ENCODE measurements at places on chromosomes 1 and 21.

- no peak for DNase-seq
Observed at GRCh38 chr1:66791621-66792610, 9.2 kb downstream of the INSL5 start.

GRCh38 chr1:56355422-56355821, 223.9 kb downstream of the PLPP3 start:
- peak; percentile 53 for DNase-seq

GRCh38 chr1:33586106-33586505, 113.7 kb downstream of the ZSCAN20 start:
- DNase-seq: no peak

- no peak for DNase-seq
Observed at GRCh38 chr1:78447086-78447485, 43.7 kb upstream of the PTGFR start.

DNA sequence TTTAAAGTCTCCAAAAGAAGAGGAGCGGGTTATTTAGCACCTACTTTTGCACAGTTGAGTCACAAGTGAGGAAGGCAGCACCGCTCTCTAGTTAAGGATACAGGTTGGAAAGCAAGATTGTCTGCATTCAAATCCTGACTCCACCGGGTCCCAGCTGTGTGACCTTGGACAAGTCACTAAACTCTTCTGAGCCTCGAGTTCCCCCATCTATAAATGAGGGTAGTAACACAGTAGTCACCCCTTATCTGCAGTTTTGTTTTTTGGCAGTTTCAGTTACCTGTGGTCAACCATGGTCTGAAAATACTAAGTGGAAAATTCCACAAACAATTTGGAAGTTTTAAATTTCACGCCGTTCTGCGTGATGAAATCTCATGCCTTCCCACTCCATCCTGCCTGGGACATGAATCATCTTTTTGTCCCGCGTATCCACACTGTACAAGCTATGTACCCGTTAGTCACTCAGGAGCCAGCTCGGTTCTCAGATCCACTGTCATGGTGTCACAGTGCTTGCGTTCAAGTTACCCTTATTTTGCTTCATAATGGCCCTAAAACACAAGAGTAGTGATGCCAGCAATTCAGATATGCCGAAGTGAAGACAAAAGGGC, 49.4 kb downstream of the CAPZB start:
- DNase-seq: no peak

GRCh38 chr1:4684136-4684535, 29.7 kb downstream of the AJAP1 start:
- no peak for DNase-seq

DNA sequence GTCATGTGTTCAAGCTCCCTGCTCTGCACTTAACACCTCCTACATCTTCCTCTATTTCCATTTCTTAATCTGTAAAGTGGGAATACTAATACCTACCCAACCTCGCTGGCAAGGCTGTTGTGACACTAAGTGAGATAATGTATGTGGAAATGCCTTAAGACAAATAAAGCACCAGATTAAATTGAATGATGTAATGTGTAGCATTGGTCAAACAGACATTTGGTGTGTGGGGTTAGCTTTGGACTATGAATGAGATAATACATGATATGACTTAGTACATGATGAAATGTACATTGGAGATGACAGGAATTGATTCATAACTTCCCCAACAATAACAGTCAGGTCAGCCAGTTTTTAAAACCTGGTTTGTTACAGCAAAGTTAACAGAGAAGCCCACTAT, 5.2 kb downstream of the AMPD1 start:
- no peak for DNase-seq

- DNase-seq: no peak
Observed at GRCh38 chr1:200128081-200128480, 100.6 kb downstream of the NR5A2 start.

GRCh38 chr1:184210031-184210430, 158.5 kb downstream of the TSEN15 start:
- DNase-seq: no peak

DNA sequence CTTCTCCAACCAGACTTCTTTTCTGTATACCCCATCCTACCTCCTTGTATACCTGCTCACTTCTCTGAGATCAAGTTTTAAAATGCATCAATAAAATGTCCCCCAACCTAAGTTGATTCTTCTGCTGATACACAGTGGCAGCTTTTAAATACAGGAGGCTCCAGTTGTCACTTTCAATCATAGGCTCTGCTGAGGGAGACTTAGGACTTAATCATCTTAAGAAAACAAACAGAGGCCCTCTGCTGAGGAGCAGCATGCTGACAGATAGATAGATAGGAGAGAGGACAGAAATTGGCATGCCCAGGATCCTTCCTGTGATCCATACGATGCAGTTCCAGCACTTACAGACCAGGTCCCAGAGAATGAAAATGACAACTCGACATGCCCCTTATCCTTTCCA, 311.0 kb upstream of the PROX1 start:
- DNase-seq: no peak

GRCh38 chr1:101175466-101175865, 61.4 kb upstream of the S1PR1 start:
- no peak for DNase-seq

- DNase-seq: no peak
Observed at GRCh38 chr1:18719786-18720451, 89.3 kb downstream of the PAX7 start.

- no peak for DNase-seq
Observed at GRCh38 chr21:42684109-42684916, 30.9 kb downstream of the PDE9A start.

GRCh38 chr1:223332997-223333396, 31.0 kb downstream of the SUSD4 start:
- no peak for DNase-seq

DNA sequence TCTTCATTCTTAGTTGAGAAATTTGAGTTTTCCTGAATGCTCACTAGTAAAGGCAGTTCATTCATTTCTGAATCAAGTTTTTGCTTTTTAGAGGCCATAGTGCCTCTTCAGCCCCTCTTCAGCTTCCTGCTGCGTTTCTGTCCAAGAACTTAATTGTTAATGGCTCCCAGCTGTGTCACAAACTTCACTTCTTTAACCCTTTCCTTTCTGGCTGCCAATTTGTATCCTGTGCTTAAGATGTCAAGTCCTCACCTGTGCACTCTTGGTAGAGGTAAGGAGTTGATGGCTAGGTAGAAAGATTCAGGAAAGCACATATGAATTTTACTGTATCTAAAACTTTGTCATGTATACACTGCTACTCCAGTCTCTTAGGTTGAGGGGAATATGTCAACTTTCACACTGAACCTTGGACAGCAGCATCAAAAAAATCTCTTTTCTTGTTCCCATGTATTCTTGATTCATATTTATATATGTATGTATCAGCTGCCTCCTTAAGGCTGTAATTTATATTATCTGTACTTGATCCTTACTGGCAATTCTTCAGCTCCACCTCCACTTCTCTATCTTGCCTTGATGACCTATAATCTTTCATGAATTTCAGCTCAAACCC, 612.8 kb downstream of the LMO4 start:
- no peak for DNase-seq

GRCh38 chr21:31577271-31577670, 82.2 kb upstream of the SOD1 start:
- no peak for DNase-seq

GRCh38 chr1:200279810-200280411, 129.9 kb downstream of the ZNF281 start:
- DNase-seq: peak; percentile 70

GRCh38 chr21:38982096-38982495, 176.4 kb downstream of the ETS2 start:
- no peak for DNase-seq

- DNase-seq: no peak
Observed at GRCh38 chr21:29443411-29444010, 144.8 kb downstream of the BACH1 start.

DNA sequence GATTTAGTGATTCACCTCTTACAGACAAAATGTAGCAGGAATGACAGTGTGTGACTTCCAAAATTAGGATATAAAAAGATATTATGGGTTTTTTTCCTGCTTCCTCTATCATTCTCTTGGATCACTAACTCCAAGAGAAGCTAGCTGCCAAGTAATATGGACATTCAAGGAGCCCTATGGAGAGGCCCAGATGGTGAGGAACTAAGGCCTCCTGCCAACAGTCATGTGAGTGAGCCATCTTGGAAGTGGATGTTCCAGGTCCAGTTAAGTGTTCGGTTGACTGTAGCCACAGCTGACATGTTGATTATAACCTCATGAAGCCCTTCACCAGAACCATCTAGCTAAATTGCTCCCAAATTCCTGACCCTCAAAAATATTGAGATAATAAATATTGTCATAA, 38.8 kb downstream of the CD160 start:
- peak; percentile 15 for DNase-seq

DNA sequence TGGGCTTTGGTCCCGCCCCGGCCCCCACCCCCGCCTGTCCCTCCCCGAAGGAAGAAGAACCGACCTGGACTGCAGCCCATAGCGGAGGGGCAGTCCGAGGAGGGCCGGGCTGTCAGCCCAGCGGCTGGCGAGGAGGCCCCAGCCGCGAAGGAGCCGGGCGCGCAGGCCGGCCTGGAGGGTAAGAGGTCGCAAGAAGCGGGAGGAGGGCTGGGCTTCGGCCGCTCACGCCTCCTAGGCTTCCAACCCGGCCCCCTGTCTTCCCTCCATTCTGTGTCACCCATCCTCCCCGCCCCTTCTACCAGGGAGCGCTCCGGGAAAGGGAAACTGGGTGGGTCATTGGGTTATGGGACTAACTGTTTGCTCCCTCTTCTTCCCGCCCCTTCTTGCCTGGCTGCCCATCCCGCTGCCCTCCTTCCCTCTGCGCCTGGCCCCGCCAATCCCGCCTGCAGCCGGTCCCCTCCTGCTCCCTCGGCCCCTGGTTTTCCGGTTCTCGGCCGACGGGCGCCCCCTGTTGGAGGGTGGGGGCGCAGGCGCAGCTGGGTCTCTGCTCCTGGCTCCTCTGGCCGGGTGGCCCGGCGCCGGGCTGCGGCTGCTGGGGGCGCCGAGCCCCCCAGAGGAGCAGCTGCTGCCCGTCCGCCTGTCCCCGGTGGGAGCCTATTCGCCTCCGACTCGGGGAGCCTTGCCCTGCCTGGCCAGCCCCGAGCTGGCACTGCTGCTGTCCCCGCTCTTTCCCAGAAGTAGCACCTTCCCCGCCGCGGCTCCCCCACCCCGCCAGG, 2.4 kb downstream of the RUSC1 start:
- DNase-seq: peak; percentile 84

- no peak for DNase-seq
Observed at GRCh38 chr1:234593771-234594504, 16.0 kb downstream of the IRF2BP2 start.

DNA sequence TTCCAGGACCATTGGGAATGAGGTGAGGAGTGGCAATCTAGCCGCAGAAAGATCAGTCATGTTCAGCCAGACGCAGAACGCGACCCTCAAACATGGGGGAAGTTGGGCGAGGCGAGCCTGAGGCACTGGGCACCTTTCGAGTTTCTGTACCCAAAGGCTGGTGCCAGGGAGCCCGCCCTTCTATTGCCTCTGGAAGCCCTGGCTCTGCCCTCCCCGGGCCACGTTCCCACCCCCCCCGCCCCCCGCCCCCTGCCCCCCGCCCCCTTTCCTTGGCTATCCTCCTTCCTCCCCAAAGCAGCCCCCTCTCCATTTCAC, 2.2 kb upstream of the ZBTB7B start:
- DNase-seq: no peak

GRCh38 chr1:235917267-235917811, 50.6 kb upstream of the LYST start:
- DNase-seq: peak; percentile 84

GRCh38 chr21:37204580-37204979, 62.6 kb downstream of the VPS26C start:
- DNase-seq: no peak

- DNase-seq: peak; percentile 17
Observed at GRCh38 chr1:23341931-23342692, 2.0 kb downstream of the HNRNPR start.

GRCh38 chr1:107692580-107693345, 272.2 kb downstream of the VAV3 start:
- no peak for DNase-seq

DNA sequence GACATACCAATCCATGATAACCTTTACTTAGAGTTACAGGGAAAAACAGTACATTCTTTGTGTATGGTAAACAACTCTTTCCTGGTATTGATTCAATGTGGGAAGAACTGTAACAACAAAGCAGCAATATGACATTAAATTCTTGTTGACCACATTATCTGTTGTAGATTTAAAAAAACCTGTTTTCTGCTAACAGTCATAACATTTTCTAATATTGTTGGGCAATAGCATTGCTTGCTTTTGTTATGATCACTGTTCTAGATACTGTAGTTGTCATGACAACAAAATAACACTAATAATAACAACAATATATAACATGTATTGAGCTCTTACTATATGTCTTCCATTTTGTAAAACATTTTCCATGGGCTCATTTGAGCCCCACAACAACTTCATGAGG, 54.2 kb downstream of the PDE4B start:
- DNase-seq: no peak

GRCh38 chr1:40414331-40414730, 35.9 kb upstream of the ZFP69B start:
- no peak for DNase-seq

- DNase-seq: no peak
Observed at GRCh38 chr1:168138134-168138533, 1.4 kb upstream of the GPR161 start.
